ENCODE measurements at places on chromosomes 16 and 17.

DNA sequence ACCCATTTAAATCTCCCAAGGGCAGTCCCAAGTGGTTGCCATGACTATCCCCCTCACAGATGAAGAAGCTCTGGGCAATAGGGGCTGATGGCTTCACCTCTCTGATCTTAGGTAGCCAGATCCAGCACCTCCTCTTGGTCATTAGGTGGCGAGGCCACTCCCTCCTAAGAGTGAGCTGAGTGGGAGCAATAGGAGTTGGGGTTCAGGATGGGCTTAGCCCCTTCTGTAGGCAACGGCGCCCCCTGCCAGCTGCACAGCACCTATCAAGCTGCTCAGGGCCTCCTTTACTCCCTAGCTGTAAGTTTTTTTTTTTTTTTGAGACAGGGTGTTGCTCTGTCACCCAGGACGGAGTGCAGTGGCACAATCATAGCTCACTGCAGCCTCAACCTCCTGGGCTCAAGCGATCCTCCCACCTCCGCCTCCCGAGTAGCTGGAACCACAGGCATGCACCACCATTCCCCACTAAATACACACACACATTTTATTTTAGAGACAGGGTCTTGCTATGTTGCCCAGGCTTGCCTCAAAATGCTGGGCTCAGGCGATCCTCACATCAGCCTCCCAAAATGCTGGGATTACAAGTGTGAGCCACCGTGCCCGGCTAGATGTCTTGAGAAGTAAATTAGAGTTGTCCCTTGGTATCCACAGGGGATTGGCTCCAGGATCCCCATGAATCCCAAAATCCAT, 3.5 kb upstream of the RRAD start:
- DNase-seq = no peak

- no peak for DNase-seq
Measured at GRCh38 chr17:83009414-83010205, 69.8 kb upstream of the METRNL start.

- no peak for DNase-seq
Measured at GRCh38 chr16:82091241-82091640, 56.2 kb downstream of the HSD17B2 start.

GRCh38 chr16:85455534-85455933, 157.6 kb upstream of the GSE1 start:
- DNase-seq = no peak

GRCh38 chr17:3551189-3551588, 6.4 kb downstream of the TRPV3 start:
- DNase-seq = no peak

DNA sequence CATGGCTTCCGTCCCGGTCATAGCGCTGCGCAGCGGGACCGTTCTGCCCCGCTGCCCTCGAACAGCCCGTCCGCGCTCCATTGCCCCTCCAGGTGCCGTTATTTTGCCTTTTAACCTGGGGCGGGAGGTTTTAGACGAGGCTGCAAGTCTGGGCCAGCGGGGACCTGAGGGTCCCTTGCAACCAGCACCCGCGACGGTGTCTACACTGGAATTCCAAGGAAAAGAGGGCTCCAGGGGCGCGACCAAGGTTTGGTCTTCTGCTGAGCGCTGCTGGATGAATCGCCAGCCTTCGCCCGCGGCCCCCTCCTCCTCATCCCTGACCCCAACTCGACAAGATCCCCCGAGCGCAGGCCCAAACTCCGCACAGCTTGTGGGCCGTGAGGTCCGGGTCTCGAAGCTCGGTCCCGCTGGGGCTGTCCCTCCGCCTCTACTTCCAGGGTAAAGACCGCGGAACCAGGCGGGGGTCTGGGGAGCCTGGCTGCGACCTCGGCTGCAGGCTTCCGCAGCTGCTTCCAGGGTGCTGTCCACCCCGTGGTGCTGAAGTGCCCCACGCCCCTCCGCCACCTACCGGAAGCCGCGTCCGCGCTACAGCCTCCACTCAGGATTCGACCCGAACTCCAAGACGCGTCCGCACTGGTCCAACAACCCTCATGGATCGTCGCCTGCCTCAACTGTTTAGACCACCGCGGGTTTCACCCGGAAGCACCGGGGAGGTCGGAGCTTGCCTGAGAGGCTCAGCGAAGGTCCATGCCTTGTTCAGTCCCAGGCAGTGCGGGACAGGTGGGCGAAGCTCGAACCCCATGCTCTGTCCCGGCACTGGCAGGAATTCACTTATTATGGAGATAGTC, 10.1 kb upstream of the CA4 start:
- peak; percentile 49 for DNase-seq

DNA sequence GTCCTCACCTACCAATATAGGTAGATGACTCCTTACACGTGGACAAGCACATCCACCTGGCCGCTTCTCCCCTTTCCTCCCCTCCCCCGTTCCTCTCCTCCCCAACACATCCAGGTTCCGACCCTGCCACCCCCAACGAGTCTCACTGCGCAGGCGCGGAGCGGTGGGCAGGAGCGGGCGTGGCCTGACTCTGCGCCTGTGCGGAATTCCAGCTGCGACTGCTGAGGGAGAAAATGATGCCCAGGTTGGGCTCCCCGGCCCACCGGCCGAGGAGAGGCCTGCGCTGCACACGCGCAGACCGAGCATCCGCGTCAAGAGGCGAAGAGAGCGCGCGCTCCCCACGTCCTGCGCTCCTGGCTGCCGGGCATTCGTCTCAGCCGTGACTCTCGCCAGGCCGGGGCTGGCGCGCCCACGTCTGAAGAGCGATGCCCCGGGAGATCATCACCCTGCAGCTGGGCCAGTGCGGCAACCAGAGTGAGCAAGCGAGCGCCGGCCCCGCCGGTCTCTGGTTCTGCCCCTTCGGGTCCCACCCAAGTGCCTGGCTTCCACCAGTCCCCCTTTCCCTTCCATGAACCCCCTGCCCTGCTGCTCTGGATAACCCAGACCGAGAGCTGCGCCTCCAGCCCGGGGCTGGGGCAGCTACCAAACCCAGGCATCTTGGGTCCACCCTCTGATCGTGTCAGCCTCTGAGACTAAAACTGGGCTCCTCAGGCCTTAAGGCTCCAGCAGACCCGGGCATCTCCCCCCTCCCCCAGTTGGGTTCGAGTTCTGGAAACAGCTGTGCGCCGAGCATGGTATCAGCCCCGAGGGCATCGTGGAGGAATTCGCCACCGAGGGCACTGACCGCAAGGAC, at the start of gene TUBG2:
TSS of gene TUBG2 (plus strand) at position 206 of the 853 bp plus-strand sequence. CDS start at position 426, 220 bp downstream.
- DNase-seq = peak; percentile 75

DNA sequence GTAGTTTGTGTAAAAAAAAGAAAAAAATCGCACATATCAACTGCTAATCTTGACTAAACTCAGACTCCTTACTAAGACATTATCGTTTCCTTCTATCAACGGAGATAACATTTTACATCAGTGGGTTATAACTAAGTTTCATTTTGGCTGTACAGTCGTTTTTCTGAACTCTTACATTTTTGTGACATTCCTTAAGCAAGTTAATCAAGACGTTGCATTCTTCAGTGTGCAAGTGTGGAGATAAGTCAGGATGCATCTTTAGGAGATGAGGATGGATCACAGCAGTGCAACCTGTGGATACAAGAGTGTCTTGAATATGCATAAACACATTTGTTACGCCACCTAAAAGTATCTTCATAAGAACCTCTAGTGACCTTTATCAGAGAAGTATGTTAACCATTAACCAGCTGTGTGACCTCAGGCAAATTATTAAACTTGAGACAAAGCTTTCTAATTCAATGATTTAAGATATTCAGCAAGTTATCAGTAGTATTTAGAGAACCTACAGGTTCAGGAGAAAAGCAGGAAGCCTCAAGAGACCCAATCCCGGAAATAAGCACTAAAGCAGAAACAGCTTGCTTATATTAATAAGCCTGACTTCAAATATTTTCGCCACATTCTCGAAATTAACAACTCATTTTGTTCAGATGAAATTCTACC, 9.4 kb downstream of the CMC2 start:
- DNase-seq = no peak

DNA sequence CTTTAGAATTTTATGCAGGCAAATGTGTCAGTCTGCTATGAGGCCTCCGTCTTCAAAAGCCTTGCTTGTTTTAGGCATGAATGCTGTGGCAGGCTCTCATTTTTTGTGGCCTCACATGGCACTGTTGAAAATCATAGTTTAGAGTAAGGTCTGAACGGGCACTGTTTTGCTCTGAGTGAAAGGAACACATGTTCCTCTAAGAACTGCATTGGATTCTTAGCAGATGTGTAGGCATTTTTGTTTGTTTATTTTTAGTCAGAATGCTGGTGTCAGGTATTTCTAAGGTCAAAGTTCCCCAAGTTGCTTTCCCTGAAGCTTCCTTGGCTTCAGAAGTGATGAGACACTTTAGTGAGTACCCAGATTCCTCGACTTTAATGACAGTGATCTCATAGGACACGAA, 173.7 kb downstream of the HS3ST3B1 start:
- no peak for DNase-seq

DNA sequence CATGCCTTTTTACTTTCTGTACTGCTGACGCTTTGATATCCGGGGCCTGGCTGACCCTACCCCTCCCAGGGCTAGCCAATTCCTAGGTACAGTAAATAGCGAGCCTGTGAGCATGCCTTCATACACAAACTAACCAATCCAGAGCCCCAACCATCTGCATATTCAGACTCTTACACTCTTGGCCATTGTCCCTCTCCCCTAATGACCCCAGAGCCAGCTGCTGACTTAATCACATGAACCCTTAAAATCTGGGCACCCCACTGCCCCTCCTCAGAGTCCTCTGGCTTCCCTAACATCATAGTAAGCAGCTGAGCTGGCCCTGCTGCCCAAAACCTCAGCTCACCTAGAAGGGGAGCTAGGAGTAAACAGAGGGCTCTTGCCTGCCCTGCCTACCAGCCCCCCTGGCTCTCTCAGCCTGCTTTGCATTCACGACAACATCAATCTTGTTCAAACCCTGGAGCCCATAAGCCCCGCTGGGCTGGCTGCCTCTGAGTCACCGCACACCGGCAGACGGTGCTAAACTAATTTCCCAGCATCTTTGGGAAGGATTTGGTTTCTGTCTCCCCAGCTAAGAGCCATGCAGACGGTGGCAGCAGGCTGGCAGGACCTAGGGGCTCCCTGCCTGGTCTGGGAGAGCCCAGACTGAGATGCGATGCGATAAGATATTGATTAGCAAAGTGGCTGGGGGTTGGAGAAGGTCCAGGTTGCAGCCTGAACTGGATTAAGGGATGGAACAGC, 63.2 kb downstream of the CLEC19A start:
- DNase-seq = no peak

DNA sequence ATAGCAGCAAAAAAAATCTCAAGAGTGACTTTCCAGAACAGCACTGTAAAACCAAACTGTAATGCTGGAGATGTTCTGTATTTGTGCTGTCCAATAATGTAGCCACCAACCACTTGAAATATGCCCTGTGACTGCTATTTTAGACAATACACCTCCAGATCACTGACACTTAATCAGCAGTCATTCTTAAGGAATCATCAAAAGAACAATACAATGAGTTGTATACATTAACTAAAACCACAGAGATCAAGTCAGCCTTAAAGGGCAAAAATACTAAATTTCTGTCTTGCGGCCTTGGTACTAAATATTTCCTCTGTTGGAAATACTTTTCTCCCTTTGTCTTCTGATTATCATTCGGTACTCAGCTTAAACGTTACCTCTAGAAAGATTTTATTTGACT, 33.6 kb upstream of the ANKFY1 start:
- no peak for DNase-seq

DNA sequence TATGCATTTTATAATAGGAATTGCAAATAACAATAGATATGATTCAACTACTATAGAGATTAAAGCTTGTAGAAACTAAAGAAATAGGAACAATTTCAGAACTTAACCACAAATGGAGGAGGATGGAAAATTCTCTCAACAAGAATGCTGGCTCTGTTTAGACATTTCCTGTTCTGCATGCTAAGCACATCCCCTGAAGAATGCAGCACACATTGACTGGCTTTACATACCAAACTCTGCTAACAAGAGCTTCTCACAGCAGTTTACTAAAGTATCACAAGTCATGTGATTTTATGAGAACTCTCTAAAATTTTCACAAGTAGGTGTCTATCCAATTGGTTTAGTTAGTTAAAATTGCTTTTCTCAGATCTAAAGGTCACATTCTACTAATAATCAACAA, 85.2 kb downstream of the SPAG9 start:
- DNase-seq = no peak

GRCh38 chr17:65355246-65355645, 206.2 kb downstream of the AXIN2 start:
- no peak for DNase-seq

GRCh38 chr16:85309656-85310587, 197.7 kb upstream of the CIBAR2 start:
- peak; percentile 54 for DNase-seq

- DNase-seq = no peak
Measured at GRCh38 chr17:38925263-38925995, at the start of gene LASP1NB. Gene LASP1NB, plus strand, starts transcription at chr17:38925614.

DNA sequence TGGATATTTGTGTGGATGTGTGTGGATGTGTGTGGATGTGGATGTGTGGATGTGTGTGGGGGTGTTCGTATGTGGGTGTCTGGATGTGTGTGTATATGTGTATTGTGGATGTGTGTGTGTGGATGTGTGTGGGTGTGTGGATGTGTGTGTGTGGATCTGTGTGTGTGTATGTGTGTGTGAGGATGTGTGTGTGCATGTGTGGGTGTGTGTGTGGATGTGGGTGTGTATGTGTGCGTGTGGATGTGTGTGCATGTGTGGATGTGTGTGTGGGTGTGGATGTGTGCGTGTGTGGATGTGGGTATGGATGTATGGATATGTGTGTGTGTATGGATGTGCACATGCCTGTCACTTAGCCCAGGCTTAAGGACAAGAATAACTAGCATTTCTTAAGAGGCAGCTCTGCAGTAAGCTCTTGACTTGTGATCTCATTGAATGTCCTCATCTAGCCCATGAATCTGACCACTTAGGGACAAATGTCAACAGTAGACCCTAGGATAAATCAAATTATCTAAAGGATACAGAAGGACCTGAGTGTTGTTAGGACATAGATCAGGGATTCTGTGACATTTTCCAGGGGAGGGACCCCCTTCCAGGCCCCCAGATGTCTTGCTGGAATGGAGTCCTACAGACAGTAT, 83.5 kb downstream of the BMERB1 start:
- DNase-seq = no peak

GRCh38 chr16:23535901-23536300, 21.2 kb downstream of the EARS2 start:
- DNase-seq = no peak

GRCh38 chr16:70651524-70651923, 5.2 kb downstream of the IL34 start:
- DNase-seq = no peak
